ENCODE measurements at places on chromosomes 1 and 21.

DNA sequence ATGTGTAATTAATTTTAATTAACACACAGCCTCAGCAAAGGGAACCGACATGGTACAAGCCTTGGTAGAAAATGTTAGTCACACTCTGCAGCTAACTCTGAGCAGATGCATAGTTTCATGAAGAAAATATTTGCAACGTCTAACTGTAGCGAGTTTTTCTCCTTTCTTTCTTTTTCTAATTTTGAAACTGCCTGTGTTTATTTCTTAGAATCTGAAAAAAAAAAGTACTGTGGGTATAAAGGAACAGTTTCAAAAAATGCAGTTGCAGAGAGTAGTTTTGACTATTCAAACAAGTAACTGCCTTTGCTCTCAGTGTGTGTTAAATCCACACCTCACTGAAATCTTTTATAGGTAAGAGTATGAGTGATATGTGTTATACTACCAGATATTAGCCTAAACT, 149.9 kb upstream of the C1orf105 start:
- DNase-seq, result no peak

- no peak for DNase-seq
Observed at GRCh38 chr21:31903896-31904295, 31.1 kb downstream of the HUNK start.

GRCh38 chr1:232875536-232875935, 70.3 kb downstream of the MAP10 start:
- DNase-seq, result no peak

GRCh38 chr1:222009105-222009730, 267.3 kb upstream of the DUSP10 start:
- no peak for DNase-seq

- no peak for DNase-seq
Observed at GRCh38 chr21:38916214-38916964, 110.7 kb downstream of the ETS2 start.

DNA sequence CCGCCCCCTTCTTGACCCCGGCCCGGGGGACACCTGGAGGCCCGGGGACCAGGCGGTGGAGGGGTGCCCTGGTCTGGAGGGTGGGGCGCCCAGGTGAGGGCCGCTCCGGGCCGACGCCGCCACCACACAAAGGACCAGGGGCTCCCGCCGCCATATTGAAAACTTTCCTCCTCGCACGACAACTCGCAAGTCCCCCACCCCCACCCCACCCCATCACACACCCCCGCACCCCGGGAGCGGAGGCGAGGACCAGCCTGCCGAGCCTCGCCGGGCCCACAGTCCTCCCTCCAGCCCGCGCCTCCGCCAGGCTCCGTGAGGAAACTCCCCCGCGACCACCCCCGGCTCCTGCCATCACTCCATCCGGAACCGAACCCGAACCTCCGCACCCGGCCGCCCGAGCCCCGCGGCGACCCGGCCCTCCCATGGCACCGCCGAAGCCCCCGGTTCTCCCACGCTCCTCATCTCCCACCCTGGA, 733 bp downstream of the KDM5B start:
- peak; percentile 36 for DNase-seq

DNA sequence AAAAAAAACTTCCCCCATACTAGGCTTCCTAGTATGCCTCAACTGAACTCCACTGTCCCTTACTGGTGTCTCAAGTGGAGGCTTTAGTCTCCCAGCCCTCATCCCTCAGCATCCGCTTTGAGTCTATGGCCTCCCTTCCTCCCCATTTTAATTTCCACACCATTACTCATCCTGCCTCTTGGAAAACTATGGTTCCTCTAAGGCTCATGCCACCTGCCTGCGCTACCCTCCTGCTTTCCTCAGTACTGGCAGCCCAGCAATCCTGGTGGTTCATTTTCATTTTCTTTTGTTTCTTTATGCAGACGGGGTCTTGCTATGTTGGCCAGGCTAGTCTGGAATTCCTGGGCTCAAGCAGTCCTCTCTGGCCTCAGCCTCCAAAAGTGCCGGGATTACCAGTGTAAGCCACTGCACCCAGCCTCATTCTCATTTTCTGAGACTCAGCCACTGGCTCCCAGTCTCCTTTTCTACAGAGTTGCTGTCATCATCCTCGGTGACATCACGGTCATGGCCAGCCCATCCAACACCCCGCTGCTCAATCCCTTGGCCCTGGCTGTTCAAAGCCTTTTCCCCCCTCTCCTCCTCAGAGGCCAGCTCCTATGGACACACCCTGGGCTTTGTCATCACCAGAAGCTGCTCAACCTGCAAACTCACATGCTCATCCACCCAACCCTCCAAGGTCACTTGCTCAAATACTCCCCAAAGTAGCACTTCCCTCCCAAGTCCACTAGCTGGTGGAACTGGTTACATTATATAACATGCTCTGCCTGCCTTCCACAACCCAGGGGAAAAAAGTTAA, 2.3 kb upstream of the PMVK start:
- no peak for DNase-seq

DNA sequence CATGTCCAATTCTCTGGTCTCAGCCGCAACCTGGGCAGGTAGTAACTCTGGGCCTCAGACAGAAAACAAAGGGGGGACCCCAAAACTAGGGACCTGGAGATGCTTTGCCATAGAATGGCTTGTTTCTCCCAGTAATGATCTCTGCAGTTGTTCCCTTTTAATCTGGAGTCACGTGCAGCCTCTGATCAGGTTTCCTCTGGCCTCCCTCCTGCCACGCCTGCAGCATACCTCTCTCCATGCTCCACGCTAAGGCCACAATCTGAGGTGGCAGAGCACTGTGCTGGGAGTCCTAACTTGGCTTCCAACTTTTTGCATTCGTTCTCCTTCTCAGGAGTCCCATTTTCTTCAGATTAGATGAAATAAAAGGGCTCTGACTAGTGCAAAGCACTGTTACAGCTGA, 1.9 kb downstream of the PABPC4 start:
- no peak for DNase-seq

DNA sequence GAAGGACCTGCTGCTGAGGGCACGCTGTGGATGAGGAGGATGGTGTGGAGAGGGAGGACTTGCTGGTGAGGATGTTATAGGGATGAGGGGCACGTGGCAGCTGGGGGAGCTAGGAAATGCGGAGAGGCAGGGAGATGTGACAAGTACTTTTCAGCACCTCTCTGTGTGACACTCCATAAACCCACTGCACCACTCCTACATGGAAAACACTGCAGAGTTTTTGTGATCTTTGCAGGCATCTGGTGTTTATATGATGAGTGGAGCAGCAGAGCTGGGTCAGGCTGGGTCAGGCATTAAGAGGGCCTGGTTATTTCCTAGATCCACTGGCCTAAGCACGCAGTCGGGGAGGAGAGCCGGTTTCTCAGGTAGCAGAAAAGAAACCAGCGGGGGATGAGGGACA, 167.3 kb upstream of the COA6 start:
- DNase-seq, result no peak

GRCh38 chr1:150753416-150753815, 12.2 kb downstream of the CTSS start:
- DNase-seq, result no peak

DNA sequence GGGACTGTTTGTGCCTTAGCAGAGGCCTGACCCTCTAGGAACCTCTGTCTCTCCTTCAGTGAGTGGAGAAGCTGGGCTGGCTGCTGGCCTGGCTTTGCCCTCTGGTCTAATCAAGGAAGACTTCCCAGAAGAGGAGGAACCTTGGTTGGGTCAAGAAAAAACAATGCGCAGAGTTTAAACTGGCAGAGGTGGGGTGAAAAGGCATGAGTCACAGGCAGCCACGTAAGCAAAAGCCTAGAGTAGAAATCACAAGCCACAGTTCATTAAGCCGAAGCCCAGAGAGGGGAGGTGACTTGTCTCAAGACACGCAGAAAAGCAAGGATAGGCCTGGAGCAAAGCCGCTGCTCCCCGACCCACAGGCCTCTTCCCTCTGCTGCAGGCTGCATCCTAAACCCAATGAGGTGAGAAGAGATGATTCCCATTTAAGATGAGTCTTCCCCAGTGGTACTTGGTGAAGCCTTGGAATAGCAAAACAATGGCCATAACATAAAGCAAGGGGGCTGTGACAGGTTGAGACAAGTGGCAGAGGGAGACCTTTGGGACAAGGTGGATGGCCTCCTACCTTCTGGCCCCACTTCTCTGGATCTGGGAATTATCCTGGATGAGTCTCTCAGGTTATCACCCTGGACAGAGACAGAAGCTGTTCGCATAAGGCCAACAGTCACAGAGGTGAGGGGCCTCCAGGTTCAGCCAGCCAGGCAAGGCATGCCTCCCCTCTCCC, 7.7 kb downstream of the PDZK1IP1 start:
- DNase-seq, result no peak

- no peak for DNase-seq
Observed at GRCh38 chr1:158675563-158676323, 10.8 kb downstream of the SPTA1 start.

DNA sequence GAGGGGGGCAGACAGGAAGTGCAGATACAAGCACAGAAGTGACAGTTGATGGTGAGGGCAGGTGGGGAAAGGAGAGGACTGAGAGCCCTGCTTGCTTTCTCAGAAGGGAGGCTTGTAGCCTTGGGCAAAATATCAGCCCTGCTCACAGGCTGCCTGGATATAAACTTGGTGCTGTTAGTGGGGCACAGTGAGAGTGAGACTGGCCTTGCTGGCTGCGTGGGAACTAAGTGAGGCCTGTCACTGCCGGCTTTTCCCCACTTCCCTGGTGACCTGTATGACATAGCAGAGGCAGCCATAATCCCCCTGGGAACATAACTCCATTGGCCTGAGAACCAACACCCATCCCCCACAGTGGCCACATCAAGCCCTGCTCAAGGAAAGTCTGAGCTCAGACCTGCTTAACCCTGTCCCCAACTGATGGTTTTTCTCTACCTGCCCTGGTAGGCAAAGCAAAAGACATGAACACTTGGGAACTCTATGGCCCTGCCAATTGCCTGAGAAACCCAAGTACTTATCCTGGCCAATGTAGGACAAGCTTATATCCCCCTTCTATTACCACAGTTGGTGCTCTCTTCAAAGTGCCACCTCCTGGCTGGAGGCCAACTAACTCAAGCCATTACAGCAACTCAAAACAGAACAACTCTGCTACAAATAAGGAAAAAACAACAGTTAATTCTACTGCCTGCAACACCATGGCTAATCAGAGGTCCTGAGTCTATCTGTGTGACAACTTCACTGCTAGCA, 472.7 kb downstream of the PLPP3 start:
- no peak for DNase-seq

DNA sequence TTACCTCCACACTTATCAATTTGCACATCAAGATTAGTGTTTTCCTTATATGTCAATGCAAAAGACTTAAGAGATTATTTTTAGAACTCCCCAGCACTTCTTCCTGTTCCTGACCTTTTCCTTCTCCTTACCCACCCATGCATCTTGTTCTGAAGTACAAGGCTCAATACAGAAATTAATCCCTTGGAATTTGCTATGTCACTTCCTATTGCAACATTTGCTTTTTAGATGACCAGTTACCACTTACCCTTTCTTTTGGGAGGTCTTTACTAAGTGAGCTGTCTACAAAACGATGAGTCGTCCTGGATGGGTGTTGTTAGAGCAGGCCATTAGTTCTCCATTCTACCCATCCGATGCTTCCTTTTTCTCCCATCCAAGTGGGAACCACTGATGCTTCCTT, 221.2 kb downstream of the FMN2 start:
- peak; percentile 21 for DNase-seq

DNA sequence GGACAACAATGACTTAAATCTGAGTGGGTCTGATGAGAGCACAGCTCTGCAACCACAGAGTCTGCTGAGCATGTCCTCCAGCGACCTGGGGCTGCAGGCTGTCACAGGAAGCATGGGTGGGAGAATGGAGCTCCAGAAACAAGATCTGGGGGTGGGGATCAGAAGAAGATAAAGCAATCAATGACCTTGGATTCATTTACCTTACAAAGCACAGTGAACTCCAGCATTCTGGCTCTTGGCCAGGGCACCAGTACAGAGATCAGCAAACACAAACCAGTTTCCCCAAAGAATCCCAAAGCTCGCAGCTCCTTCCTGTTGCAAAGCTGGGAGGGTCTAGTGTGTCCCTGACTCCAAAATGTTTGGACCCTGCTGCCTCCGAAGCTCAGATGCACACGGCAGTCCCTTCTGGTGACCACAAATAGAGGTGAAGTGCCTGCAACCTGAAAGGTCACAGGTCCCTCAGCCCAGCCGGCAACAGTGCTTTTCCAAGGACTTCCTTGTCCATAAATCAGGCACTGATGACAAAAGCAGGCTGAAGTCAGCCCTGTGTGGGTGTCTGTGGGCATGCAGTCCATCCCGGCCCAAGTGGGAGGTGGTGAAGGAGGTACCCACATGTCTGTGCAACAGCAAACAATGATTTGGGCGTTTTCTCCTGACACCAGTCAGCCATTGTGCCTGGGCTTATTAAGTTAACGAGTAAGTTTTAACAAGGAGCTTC, 76.1 kb downstream of the SH3BGR start:
- no peak for DNase-seq

DNA sequence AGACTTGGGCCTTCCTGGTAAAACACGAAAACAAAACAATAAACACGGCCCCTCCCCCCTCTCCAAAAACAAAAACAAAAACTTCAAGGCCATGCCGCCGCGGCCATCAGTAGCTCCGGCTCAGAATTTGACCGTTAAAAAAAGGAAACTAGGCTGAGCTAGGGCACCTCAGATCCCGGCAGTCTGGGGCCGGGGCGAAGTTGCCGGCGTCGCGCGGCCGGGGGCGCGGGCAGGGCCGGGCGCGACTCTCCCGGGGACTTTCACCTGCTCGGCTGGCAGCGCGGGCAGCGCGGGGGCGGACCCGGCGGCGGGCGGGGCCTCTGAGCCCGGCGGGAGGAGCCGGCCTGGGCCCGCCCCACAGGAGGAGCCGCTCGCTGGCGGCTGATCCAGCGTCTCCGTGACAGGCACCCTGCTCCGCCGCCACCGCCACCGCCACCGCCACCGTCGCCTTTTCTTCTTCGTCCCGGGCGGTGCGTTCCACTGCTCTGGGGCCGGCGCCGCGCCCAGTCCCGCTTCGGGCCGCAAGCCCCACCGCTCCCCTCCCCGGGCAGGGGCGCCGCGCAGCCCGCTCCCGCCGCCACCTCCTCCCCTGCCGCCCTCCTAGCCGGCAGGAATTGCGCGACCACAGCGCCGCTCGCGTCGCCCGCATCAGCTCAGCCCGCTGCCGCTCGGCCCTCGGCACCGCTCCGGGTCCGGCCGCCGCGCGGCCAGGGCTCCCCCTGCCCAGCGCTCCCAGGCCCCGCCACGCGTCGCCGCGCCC, at the start of gene NOS1AP:
NOS1AP (plus strand) TSS at position 358 of the 760 bp plus-strand sequence. CDS start 487 bp downstream, outside the sequence.
- DNase-seq, result peak; percentile 28

- no peak for DNase-seq
Observed at GRCh38 chr21:45277101-45278045, 10.3 kb downstream of the POFUT2 start.

DNA sequence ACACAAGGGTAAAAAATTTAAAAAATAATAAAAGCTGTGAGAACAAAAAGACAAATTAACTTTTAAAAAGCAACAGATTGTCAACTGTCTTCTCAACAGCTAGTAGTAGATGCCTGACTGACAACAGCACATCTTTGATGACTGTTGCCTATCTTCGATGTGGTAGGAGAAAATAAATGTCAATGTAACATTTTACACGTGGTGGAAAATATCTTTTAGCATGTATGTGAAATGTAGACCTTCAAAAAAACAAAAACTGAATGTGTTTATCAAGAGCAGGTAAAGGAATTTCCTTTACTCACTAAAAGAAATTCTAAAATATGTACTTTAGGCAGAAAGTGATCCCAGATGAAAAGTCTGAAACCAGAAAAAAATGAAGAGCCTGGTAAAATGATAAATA, 42.9 kb downstream of the CD53 start:
- no peak for DNase-seq

GRCh38 chr1:98157524-98158313, 236.9 kb upstream of the DPYD start:
- DNase-seq, result no peak

Data from HL-60 (cell line).